Foreskin keratinocyte (primary cell): ENCODE measurements at places on chromosomes 3 and 15. TPM values are rescaled to one million over a fixed set of nuclear protein-coding genes. Genes with fewer than 3 reads are reported as not detected.

GP5 gene
- not detected in 2 replicates for total RNA-seq

DUOXA1 gene
- total RNA-seq = 7.0 and 9.8 TPM in 2 replicates

OR5H2 gene
- total RNA-seq = not detected in 2 replicates

DLL4 gene
- total RNA-seq = not detected in 2 replicates

TGM4 gene
- total RNA-seq = 1.3 TPM in 2 replicates

GP9 gene
- total RNA-seq = not detected in 2 replicates

NOX5 gene
- 0.04 and 0.14 TPM in 2 replicates for total RNA-seq

MUC13 gene
- total RNA-seq = not detected in 2 replicates

SKOR1 gene
- not detected in 2 replicates for total RNA-seq

IFRD2 gene
- total RNA-seq = 140 and 166 TPM in 2 replicates

ATP13A5 gene
- total RNA-seq = not detected in 2 replicates

CHRD gene
- not detected in 2 replicates for total RNA-seq

MST1R gene
- total RNA-seq = 95.1 and 98.9 TPM in 2 replicates

THPO gene
- not detected in 2 replicates for total RNA-seq

ERC2 gene
- total RNA-seq = not detected in 2 replicates

GOLGA6L4 gene
- 0.46 and 0.99 TPM in 2 replicates for total RNA-seq

SCG3 gene
- not detected in 2 replicates for total RNA-seq

SLC25A20 gene
- 9.7 and 12.9 TPM in 2 replicates for total RNA-seq

HYAL1 gene
- total RNA-seq = 2.0 and 3.2 TPM in 2 replicates

FBXL2 gene
- total RNA-seq = 10.8 and 14.7 TPM in 2 replicates

TMEM41A gene
- 20.2 and 21.0 TPM in 2 replicates for total RNA-seq

LRTM1 gene
- total RNA-seq = not detected in 2 replicates

SLC24A5 gene
- not detected in 2 replicates for total RNA-seq

FAM131A gene
- total RNA-seq = 13.3 and 14.6 TPM in 2 replicates

SH2D7 gene
- total RNA-seq = not detected in 2 replicates

PRSS50 gene
- total RNA-seq = not detected in 2 replicates

INSYN1 gene
- total RNA-seq = 0.24 and 0.35 TPM in 2 replicates

IL5RA gene
- total RNA-seq = not detected in 2 replicates

SNTN gene
- total RNA-seq = not detected in 2 replicates

CCDC33 gene
- not detected in 2 replicates for total RNA-seq

ANO10 gene
- 25.9 and 28.3 TPM in 2 replicates for total RNA-seq

SNX22 gene
- total RNA-seq = 0.07 and 0.14 TPM in 2 replicates

CERS3 gene
- 12.1 and 14.1 TPM in 2 replicates for total RNA-seq

NMNAT3 gene
- total RNA-seq = 1.5 and 1.6 TPM in 2 replicates

ISL2 gene
- 0.27 and 1.6 TPM in 2 replicates for total RNA-seq

SERPINI2 gene
- total RNA-seq = not detected in 2 replicates

TYRO3 gene
- total RNA-seq = 16.0 and 16.3 TPM in 2 replicates

C3orf22 gene
- total RNA-seq = not detected in 2 replicates

SPSB4 gene
- not detected in 2 replicates for total RNA-seq

TSEN2 gene
- total RNA-seq = 17.8 and 20.1 TPM in 2 replicates

ROPN1 gene
- not detected in 2 replicates for total RNA-seq

MRPL46 gene
- total RNA-seq = 32.4 and 34.2 TPM in 2 replicates

ST8SIA2 gene
- total RNA-seq = 0.99 and 1.5 TPM in 2 replicates

GHSR gene
- total RNA-seq = not detected in 2 replicates

PIF1 gene
- 16.0 and 18.6 TPM in 2 replicates for total RNA-seq

GABRG3 gene
- total RNA-seq = not detected in 2 replicates

DGKG gene
- total RNA-seq = 0.11 TPM in 1 of 2 replicates, not detected in the other

SLC49A4 gene
- 15.0 and 15.6 TPM in 2 replicates for total RNA-seq

ITIH1 gene
- total RNA-seq = not detected in 2 replicates

SOX14 gene
- not detected in 2 replicates for total RNA-seq
